AG04449 (cell line): ENCODE measurements at places on chromosomes 2 and 18.

- no peak for DNase-seq
Observed at GRCh38 chr2:233832414-233832813, 21.9 kb downstream of the HJURP start.

DNA sequence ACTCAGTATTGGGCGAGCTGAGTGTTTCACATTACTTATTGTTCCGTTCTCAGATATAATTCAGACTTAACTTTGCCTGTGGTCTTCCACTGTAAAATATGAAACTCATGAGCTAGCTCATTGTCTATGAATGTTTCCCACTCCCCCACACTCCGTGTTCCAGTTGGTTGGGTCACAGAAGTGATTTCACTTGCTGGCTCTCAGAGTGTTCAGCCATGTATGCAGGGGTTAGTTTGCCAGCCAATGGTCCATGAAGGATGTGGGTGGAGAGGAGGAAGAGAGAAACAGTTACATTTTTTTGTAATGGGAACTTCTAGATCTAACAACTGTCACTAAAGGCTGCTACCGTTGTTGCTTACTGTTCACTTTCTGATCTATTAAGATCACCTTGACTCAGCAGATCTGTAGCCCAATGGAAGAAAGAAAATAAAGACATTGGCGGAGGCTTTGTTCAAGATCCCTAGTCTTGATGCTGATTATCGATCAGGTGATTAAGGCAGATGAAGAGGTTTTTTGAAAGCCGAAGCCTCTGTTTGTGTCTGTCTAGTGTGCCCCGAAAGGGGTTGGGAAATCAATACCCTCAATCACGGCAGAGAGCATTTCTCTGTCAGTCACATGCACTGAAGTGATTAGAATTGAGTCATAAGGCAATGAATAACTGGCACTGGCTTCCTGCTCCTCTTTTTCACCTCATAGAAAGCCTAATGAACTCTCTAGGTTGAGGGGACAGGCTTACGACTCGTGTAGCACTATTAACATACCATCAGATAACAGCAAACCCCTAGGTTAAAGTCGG lies 279.7 kb upstream of the FIGN start:
- DNase-seq, result no peak

GRCh38 chr18:48010264-48010663 lies 79.8 kb upstream of the SMAD2 start:
- no peak for DNase-seq

GRCh38 chr2:233819884-233820773 lies 34.2 kb downstream of the HJURP start:
- no peak for DNase-seq

DNA sequence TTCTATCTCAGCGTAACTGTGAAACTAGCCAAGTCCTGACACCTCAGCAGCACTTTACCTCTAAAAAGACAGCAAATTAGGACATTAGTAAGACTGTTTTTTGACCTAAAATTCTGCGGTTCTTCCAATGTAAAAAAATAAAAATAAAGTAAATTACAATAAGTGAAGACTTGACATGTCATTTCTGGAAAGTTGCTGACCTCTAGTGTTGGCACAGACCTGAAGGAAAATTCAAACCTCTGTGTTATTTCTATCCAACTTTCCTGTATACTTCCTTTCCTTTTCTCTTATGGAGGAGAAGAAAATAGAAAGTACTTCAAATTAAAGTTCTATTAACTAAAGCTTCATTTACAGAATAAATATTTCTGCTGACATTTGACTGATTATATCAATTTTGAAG lies 110.6 kb downstream of the TMEM182 start:
- DNase-seq, result no peak
